ENCODE measurements at places on chromosomes 5 and 9.

DNA sequence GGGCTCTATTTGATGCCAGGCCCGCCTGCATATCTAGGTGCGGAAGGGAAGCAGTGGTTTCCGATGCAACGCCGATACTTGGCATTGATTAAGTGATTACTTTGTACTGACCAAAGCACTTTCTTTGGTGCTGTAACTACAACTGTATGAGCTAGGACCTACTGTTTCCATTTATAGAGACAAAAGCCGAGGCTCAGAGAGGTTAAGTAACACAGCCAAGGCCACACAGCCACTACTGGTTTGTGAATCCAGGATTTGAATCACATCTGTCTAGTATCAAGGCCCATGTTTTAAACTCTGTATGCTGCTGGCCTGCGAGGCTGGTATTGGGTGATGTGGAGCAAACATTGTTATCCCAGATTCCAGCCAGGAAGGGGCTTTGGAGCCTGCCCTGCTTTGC, 41.4 kb downstream of the MVB12B start:
- DNase-seq, result no peak

DNA sequence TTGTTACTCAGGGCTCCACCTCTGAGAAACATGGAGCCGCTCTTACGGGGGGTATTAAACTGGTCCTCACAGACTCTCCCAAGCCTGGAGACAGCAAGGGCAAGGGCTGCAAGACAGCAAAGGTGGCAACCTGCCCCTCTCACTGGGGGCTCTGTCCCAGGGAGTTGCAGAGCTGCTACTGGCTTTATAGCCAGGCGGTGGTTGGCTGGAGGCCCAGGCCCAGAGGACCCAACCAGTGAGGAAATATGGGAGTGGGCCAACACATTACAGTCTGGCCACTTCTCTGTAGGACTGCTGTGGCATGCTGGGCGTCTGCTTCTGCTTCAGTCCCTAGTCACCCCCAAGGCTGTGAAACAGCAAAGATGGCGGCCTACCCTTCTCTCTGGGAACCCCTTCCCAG, 597.2 kb downstream of the LRRC70 start:
- no peak for DNase-seq

DNA sequence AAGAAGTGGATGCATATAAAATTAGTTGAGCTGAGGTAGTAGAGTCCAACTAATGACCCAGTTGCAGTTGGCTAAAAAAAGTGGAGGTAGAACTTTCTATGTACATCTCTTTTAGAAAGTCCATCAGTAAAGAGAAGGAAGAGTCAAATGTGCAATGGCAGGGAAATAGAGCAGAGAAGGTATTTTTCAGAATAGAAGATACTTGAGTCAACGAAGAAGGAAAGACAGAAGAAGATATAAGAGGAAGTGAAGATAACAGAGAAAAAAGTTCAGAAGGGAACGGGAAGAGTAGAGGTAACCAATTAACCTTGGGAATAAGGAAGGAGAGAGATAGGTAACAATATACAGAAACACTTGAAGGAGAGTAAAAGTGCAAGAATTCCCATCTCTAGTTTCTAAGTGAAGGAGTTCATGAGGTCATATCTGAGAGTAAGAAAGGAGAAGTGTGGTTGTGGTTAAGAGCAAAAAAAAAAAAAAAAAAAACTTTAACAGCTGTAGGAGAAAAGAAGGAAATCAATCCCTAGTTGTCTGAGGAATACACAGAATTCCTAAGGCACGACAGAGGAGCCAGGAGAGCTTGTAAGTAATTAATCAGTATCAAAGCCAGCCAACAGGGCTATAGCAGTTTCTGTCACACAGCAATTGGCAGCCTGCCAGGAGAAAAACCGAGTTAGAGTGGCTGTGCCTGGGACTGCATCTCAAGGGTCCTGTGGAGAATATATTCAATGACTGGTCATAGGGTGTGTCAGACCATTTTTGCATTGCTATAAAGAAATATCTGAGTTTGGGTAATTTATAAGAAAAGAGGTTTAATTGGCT, 61.0 kb downstream of the ARL15 start:
- DNase-seq, result peak; percentile 33

DNA sequence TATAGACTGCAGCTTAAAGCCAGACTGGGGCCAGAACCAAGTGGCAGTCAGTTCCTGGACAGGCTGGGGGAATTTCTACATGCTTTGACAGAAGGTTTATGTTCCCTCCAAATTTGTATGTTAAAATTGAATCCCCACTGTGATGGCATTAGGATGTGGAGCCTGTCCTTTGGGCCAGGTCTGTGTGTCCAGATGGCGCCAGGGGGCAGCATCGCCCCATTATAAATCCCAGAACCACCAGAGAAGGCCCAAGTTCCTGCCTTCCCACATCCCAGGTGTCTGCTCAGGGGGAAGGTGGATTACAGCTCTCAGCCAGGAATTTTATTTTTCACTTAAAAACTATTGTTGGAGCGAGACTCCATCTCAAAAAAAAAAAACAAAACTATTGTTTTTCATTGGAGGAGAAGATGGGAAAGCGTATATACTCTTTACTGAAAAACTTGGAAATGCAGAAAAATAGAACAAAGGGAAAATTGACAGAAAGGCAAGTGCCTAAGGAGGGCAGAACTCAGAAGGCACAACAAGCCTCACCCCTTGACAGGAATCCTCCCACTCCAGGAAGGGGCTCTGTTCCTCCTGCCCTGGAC, 5.0 kb downstream of the IL3 start:
- peak; percentile 11 for DNase-seq

DNA sequence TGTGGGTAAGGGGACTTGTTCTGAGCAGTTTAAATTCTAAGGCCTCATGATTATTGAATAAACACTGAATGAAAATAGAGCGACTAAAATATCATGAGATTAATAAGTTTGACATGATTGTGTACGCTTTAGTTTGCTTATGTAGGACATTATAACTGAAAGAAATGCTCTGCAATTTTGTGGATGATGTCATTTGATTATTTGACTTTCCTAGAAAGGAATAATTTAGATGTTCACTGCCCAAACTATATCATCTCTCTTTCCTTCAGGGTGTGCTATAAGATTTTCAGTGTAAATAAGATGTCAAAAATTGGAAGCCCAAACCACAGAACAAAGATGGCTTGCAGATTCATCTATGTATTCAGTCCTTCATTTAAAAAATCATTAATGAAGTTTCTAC, 115.7 kb upstream of the MTAP start:
- no peak for DNase-seq

Data from NCI-H345 (cell line).